Astrocyte of the hippocampus (primary cell): ENCODE measurements at places on chromosomes 7 and 10.
A peak's percentile ranks its signal among the peaks of the same experiment; 100 is the strongest.

GRCh38 chr7:155458878-155459699 is 1.2 kb downstream of the EN2 start:
- DNase-seq, result no peak

GRCh38 chr7:19707240-19707639 is 1.6 kb downstream of the POLR1F start:
- peak; percentile 8 for DNase-seq

DNA sequence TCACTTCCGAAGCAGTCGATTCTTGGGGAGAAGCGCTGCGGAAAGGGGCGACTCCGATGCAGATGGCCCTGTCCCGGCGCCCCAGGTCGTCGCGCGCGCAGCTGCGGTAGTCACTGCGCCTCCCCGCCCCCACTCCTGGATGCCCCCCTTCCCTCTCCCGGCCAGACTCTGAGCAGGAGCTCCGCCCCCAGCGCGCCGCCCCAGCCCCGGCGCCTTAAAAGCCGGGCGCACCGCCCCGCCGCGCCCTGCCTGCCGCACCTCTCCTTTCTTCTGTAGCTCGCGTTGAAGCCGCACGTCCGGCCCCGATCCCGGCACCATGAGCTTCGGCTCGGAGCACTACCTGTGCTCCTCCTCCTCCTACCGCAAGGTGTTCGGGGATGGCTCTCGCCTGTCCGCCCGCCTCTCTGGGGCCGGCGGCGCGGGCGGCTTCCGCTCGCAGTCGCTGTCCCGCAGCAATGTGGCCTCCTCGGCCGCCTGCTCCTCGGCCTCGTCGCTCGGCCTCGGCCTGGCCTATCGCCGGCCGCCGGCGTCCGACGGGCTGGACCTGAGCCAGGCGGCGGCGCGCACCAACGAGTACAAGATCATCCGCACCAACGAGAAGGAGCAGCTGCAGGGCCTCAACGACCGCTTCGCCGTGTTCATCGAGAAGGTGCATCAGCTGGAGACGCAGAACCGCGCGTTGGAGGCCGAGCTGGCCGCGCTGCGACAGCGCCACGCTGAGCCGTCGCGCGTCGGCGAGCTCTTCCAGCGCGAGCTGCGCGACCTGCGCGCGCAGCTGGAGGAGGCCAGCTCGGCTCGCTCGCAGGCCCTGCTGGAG is at the start of gene INA:
INA (plus strand) TSS at position 243 of the 817 bp plus-strand sequence; CDS start at position 317, 74 bp downstream.
- DNase-seq, result peak; percentile 83

DNA sequence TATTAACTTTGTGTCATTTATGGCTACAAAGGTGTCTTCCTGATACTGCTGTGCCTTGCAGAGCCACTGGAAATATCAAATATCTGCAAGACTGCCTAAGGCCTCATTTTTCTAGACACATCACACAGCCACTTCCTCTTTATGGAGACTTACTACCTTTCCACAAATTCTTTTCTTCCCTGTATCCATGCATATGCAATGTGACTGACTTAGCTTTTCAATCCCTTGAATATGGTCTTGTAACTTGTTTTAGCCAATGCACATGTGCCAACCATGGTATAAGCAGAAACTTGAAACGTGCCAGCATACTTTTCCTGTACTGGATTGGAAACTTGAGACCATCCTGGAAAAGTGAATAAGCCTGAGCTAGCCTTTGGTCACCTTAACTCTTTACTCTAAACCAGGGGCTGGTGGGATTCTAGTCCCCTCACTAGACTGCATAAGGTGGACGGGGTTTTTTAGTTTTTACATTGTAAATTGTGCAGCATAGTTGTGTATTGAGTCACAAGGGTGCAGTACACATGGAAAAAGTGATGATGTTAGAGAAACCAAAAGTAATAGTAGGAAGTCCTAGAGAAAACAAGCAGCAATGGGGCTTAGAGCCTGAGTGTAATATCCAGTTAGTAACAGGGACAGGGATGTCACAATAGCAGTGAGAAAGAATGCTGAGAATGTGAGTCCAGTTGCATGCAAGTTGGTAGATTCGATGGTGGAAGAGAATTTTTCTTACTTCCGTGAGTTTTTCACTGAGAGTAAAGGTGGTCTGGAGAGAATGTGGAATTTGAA is 879.5 kb downstream of the SORCS1 start:
- peak; percentile 23 for DNase-seq

- no peak for DNase-seq
Observed at GRCh38 chr10:60346661-60347060, 43.0 kb downstream of the ANK3 start.

DNA sequence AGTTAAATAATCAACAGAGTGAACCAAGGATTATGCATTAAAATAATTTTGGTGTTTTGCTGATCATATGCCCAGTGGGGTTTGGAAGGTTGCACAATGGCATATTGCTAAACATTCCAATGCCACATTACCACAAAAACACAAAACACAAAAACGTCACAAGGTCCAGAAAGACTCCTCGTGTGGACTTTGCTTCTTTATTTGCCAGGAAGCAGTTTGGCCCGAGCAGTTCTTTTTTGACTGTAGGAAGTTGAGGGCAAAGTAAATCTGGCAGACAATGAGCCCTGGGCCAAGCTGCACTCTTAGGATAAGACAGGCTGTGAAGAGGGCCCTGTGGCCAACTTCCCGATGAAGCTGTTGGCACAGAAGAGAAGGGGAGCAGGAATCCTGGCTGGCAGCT is 39.2 kb upstream of the SLC35B4 start:
- DNase-seq, result no peak

GRCh38 chr7:48016641-48017040 is 12.3 kb downstream of the SUN3 start:
- no peak for DNase-seq
